GM23338 (cell line): ENCODE measurements at places on chromosomes 2 and 18.

- no peak for DNase-seq
Observed at GRCh38 chr2:119487434-119488244, 36.6 kb downstream of the SCTR start.

DNA sequence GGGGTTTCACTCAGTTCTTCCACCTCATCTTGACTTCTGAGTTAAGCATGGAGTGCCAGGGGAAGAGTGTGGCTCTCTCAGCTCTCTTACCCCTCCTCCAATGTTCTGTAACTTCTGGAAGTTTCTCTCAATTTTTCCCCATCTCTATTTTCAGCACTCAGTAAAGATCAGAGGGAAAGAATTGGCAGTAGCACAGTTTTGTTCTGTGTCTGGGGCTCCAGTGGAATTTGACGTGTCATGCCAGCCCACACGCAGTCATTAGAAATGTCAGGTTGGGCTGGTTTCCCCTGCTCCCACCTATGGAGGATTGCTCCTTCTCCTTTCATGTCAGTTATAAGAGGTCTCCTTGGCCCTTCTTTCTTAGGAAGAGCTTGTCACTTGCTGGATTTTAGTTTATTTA lies 104.6 kb upstream of the COL3A1 start:
- DNase-seq, result peak; percentile 13

- peak; percentile 32 for DNase-seq
Observed at GRCh38 chr2:168293766-168294165, 46.4 kb upstream of the STK39 start.

- DNase-seq, result peak; percentile 71
Observed at GRCh38 chr2:197191177-197191939, 119.2 kb downstream of the ANKRD44 start.

DNA sequence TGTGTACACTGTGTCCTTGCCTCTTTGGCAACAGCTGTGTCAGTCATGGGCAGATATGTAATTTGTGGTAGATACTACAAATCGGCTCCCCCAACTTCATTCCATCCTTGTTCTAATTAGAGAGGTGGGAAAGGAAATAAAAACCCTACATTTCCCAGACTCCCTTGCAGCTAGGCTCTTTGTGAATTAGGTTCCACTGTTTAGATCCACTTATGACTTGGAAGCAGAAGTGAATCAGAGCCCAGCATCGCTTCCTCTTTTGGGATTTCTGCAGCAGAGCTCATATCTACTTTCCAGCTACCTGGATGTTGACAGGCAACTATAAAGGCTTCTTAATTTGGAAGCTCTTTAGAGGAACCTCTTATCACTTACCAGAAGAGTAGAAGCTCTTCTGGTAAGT lies 34.1 kb upstream of the NARS1 start:
- no peak for DNase-seq

DNA sequence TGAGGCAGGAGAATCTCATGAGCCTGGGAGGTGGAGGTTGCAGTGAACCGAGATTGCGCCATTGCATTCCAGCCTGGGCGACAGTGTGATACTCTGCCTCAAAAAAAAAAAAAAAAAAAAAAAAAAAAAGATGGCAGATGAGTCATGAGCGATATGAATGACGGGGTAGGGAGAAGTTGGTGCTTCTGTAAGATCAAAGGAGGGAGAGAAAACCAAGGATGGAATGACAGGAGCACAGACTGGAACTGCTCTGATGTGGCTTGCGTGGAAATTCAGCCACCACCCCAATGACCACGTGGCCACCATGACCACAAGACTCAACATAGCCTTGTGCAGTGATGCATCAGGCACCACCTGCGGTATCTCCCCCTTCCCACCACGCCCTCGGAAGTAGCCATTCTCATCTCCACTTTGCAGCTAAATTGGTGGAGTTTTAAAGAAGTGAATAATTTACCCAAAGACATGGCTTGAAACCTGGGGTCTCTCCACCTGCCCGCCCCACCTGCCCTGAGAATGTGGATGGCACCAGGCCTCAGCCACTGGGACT lies 96.0 kb downstream of the ACKR3 start:
- no peak for DNase-seq

DNA sequence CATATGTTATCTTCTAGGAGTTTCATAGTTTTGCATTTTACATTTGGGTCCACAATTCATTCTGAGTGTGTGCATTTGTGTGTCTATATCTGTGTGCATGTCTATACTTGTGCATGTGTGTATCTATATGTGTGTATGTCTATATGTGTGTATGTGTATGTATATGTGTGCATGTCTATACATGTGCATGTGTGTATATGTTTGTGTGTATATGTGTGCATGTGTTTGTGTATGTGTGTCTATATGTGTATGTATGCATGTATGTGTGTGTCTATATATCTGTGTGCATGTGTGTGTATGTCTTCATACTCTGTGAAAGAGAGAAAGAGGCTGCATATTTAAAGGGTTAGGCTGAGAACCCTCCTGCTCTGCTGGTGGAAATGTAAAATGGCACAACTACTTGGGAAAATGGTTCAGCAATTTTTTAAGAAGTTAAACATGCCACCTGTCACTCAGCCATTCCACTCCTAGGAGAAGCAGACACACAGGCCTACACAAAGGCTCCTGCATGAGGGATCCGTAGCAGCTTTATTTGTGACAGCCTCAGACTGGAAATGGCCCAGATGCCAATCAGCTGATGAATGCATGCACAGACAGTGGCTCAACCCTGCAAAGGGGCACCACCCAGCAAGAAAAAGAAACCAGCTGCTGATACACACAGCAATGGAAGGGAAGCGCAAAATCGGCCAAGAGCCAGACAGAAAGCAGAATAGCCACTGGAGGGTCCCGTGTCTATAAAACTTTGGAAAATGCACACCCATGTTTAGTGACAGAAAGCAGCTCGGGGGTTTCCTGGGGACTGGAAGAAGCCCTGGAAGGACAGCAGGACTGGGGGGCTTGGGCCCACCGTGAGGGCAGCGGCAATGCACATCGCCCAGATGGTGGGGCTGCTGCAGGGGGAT lies 146.8 kb downstream of the SEPTIN10 start:
- DNase-seq, result no peak

GRCh38 chr18:40687399-40687798 lies 1267.6 kb upstream of the PIK3C3 start:
- peak; percentile 32 for DNase-seq

- DNase-seq, result no peak
Observed at GRCh38 chr18:73577365-73577764, 570.3 kb downstream of the FBXO15 start.

GRCh38 chr2:71789556-71790204 lies 336.3 kb downstream of the DYSF start:
- DNase-seq, result peak; percentile 8

DNA sequence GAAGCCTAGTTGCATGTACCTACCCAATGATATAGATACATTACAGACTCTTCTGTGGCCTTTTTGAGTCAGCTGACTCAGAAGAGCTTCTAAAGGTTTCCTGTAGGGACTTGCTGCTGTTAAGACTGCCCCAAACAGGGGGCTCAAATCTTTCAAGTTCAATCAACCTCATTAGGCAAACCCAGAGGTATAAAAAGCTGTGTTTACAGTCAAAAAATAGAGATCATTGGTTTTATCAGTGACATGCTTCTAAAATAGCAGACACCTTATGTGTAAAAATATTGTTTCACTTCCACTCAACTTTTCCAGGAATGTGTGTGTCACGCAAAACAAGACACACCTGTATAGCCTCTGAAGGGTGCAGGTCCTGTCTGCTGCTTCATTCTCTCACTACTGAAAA lies 624.3 kb upstream of the FANCL start:
- no peak for DNase-seq

DNA sequence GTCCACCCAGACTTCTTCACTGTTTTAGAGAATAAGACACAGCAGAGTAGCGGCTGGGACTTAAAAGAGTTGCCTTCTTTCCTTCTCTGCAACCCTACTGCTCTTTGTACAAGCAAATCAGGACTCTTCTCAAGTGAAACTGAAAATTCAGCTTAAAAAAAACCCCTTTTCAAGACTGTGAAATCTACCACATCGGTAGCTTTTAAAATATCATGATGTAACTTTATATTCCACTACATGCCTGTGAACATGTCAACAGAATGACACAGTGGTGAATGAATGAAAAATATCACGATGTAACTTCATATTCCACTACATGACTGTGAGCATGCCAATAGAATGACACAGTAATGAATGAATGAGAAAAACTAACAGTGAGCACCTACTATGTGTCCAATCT lies 53.4 kb downstream of the TCF4 start:
- DNase-seq, result no peak

GRCh38 chr2:240909216-240909974 lies 3.3 kb downstream of the CROCC2 start:
- DNase-seq, result no peak

GRCh38 chr2:197477797-197478196 lies 21.8 kb downstream of the HSPD1 start:
- no peak for DNase-seq

GRCh38 chr18:51196811-51197660 lies 445 bp downstream of the MEX3C start:
- peak; percentile 47 for DNase-seq

DNA sequence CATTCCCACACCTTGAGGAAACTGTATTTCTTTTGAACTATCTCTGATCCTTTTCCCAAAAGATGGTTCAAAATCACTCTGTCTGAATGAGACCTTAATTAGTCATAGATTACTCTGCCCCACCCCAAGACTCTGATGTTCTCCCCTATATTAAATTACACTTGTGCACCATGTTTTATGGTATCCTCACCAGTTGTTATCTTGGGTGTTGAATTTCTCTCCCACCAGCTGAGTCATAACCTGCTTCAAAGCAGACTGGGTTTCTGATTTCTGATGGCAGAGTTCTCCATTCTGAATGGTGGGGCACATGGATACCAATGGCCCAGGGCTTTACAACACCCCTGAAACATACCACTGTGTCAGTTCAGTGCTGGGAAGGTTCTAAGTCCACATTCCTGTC lies 15.0 kb downstream of the CDH20 start:
- DNase-seq, result no peak

GRCh38 chr2:165013944-165014619 lies 58.8 kb upstream of the SLC38A11 start:
- DNase-seq, result no peak

- DNase-seq, result no peak
Observed at GRCh38 chr2:27667446-27667845, 3.8 kb downstream of the SLC4A1AP start.

GRCh38 chr2:159179696-159180095 lies 106.8 kb downstream of the WDSUB1 start:
- no peak for DNase-seq

- no peak for DNase-seq
Observed at GRCh38 chr18:23648940-23649607, 13.6 kb downstream of the ANKRD29 start.

DNA sequence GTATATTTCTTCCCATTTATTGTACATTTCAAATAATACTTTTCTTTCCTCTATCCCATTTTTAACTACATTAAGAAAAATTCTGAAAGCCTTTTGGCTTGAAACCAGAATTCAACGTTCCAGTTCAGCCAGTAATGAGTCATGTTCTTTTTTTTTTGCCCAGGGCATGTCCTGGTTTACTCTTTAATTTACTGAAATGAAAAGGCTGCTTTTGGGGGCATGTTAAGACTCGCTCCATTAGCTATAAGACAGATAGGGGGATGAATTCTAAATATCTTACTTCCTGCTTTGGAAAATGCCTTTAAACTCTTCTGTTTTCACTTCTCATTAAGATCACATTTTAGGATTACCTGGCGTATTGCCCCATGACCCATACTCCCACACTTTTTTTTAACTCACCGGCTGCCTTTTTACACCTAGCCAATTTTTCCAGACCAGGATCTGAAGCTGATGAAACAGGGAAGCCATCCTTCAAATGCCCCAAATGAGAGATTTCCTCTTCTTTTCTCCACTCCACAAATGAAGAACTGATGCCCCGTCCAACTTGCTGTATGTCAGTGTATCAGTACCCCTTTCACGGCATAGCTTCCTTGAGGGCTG lies 585 bp downstream of the ABCA12 start:
- DNase-seq, result no peak

- DNase-seq, result no peak
Observed at GRCh38 chr2:220065581-220065980, 438.2 kb downstream of the SLC4A3 start.

DNA sequence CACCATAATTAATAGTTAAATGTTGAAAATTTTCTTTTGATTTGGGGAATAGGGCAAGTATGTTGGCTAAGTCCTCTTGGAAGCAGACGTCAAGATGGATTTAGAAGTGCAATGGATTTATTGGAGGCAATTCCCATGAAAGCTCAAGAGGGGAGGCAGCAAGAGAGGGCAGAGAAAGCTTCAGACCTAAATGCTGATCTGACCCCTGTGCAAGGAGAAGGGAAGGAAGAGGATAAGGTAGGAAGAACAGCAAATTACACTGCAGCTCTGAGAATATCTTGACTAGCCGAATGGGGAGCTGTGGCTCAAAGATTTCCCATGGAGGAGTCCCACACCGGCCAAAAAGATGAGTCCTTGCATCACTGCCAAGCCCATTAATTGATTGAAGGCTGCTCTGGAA lies 46.9 kb upstream of the ATP8B1 start:
- DNase-seq, result no peak
